ENCODE measurements at places on chromosomes 16 and 17.

DNA sequence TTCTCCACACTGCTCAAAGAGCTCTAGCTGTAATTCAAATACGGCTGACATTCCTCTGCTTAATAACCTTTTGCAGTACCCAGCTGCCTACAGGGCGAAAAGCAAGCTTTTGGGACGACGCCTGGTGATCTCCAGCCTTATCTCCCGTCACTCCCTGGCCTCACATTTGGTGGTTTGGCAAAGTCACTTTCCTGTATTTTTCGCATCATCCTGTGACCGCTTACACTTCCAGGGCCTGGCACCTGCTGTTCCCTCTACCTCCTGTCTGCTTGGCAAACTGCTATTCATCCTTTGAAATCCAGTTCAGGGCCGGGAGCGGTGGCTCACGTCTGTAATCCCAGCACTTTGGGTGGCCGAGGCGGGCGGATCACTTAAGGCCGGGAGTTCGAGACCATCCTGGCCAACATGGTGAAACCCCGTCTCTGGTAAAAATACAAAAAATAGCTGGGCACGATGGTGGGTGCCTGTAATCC is 2.7 kb upstream of the BHLHA9 start:
- DNase-seq, result no peak

DNA sequence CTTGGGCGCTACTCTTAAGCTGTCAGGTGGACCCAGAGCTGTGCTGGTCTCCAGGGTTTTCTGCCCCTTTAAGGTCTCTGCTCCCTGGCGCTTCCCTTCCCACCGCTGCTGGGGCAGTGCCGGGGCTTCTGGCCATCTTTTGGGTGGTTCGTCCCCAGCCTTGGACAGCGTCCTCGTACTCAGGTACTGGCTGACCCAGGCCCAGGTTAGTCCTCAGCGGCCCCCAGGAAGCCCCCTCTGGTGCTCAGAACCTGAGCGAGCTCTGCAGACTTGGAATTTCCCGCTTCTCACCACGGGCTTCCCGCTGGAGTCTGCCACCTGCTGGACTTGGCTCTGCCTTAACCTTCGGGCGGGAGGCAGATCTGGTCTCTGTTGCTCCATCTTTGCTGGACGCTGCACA is 94.1 kb upstream of the ZNF750 start:
- DNase-seq, result no peak

- no peak for DNase-seq
Measured at GRCh38 chr16:70801611-70802010, 653 bp upstream of the VAC14 start.

DNA sequence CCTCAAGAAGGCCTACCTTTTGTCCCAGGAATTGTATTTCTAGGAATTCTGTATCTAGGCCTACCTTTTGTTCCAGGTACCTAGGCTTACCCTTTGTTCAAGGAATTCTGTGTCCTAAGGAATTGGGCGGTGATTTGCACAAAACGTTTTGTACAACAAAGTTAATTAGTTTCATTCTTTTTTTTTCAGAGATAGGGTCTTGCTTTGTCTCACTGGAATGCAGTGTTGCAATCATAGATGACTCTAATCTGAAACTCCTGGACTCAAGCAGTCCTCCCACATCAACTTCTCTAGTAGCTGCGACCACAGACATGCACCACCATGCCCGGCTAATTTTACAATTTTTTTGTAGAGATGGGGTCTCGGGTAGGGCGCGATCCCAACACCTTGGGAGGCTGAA is 7.0 kb downstream of the CDR2L start:
- no peak for DNase-seq

DNA sequence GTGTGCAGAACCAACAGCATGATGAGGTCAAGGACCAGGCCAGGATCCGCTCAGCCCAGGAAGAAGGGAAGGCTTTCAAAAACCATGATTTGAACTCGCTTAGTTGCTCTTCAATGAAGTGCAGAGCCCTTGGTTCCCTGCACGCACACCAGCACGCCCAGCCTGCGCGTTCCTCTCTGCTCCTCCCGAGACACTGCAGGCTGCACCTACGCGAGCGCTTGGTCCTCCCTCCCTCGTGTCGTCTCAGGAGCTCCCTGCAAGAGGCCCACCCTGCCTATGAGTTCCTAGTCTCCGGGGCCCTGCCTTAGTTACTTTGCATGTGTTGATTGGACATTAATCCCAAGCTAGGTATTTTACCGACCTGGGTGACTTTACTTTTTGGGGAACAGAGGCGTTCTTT is 132.9 kb upstream of the TNRC6C start:
- DNase-seq, result no peak

- no peak for DNase-seq
Measured at GRCh38 chr16:57635266-57636097, 7.1 kb downstream of the ADGRG1 start.

DNA sequence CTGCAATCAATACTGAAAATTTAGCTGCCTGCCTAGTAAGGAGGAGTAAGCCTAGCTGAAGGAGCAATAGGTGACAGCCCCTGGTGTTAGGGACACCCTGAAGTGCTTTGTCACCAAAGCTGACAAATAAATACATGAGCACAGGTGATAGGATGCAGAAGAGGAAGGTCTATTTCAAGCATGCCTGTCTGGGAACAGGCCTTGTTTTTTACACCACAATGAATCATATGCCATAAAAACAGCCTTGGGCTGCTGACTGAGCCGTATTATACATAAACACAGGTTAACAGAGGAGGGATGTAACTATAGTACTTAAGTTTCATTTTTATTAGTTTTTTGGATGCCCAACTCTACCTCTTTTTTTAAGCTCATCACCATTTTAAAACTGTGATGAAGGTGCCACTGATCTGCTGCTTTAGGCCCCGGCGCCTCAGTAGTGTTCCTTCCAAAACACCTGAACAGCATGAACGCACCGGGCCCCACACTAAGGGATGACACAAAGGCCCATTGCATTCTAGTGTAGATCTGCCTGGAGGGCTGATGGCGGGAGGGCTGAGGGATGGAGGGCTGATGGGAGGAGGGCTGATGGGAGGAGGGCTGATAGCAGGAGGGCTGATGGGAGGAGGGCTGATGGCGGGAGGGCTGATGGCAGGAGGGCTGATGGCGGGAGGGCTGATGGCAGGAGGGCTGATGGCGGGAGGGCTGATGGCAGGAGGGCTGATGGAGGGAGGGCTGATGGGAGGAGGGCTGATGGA is 150.3 kb downstream of the AATF start:
- DNase-seq, result no peak

- DNase-seq, result no peak
Measured at GRCh38 chr16:73794994-73795393, 501.6 kb upstream of the PSMD7 start.

GRCh38 chr16:2966808-2967191 is 2.3 kb upstream of the PAQR4 start:
- no peak for DNase-seq

GRCh38 chr16:55585631-55586030 is 19.1 kb downstream of the CAPNS2 start:
- DNase-seq, result no peak

DNA sequence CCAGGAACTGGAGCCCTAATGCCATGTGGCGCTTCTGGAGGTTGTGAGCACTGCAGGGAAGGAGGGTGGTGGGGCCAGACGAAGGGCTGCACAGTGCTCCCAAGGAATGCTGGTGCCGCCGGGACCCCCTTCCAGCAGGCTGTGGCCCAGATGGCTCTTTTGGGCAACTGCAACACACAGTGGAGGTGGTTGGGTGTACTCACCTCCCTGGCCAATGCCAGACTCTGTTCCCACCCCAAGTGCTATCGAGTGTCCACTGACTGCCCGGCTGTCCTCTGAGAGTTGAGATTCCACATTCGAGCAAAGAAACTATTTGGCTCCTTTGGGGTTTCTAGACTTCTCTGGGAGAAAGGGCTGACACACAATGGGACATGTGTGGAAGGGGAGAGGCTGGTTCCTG is 167.9 kb downstream of the RGS9 start:
- no peak for DNase-seq

- no peak for DNase-seq
Measured at GRCh38 chr16:31479751-31480150, 3.2 kb upstream of the SLC5A2 start.

- DNase-seq, result no peak
Measured at GRCh38 chr16:75527825-75528299, 8.0 kb downstream of the CHST5 start.

- DNase-seq, result no peak
Measured at GRCh38 chr16:65105171-65105570, 16.7 kb downstream of the CDH11 start.

DNA sequence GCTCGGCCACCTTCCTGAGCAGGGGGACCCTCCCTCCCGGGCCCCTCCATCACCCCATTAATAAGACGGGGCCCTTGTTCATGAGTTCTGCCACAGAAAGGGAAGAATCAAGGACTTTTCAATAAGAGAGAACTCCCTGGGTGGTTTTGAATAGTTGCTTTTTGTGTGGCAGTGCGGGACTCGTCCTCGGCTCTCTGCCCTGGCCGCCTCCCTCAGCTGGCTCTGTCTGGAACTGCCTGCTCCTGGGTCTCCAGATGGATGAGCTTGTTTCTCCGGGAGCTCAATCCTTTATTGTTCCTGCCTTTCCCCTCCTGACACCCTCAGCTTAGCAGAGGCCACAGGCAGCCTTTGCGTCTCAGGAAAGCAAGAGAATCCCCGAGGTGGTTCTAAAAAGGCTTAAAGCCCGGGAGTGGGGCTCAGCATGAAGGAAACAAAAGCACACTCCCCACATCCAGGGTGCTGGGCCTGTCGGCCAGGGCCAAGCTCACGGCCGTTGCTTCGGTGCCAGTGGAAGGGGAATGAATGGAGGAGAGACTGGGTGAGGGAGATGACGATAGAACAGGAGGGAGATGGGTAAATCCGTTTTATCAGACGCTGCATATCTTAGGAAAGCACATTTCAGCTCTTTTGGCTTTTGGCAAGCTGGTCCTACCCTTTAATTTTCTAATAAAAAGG is 60.2 kb downstream of the RAI1 start:
- no peak for DNase-seq

- DNase-seq, result no peak
Measured at GRCh38 chr16:20040011-20040410, 33.7 kb downstream of the GPR139 start.

- no peak for DNase-seq
Measured at GRCh38 chr17:4693416-4693815, 10.5 kb downstream of the PELP1 start.

- no peak for DNase-seq
Measured at GRCh38 chr16:79422064-79422463, 178.5 kb downstream of the MAF start.
